NCI-H1417 treated with DMSO at 0.1 percent for 48 hours (cell line): ENCODE measurements at places on chromosomes 6 and 20.

DNA sequence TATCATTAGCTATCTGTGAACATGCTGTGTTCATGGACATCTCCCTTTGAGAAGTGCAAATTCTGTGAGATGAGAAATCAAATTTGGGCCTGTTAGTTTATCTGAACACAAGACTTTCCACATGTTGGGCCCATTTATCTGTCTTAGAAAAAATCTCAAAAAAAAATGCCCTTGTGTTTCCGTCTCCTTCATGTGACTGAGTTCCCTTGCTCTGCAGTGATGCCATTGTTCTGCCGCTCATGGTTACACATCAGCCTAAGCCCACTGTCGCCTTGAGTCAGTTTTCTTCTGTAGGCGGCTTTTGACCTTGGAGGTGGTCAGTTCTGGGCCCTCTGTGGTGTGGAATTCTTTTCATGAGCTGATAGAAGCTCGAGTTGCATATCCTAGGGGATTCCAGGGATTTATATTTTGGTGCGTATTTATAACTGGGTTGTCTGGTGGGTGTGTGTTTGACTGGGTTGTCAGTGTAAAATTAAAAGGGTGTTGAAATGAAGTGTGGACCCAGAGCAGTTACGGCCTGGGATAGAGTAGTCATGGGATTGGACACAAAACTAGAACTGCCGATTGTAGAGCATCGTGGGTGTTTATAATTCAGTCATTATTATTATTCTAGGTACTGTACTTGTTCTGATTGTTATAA lies 156.7 kb downstream of the JARID2 start:
- no peak for DNase-seq

GRCh38 chr20:53262365-53262764 lies 290.2 kb downstream of the TSHZ2 start:
- DNase-seq = no peak

DNA sequence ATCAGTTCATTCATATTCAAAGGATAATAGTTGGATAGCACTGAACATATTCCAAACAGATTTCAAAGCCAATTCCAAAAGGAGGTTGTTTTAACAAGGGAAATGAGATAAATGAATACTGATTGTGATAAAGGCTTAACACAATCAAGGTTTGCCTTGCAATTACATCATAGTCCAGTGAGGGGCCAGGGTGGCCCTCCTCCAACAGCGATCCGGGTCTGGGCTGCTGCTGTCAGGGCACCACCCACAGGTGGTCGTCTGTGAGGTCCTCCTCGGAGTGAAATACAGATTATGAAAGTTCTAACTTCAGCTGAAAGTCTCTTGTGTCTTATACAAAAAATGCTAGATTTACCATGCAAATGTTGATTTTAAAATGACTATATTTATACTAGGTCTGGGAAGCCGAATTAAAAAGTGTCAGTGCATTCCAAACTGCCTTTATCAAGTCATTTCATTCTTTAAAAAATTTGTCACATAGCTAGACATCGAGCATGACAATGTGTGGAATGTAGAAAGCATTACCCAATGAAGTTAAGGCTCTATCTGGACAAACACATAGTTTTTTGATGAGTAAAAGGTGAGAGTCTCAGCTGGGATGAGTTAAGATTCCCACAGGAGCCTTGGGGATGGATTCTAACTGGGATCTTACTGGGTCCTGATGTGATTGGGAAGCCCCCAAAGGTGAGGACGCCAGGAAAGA lies 65.9 kb upstream of the SLC22A23 start:
- no peak for DNase-seq

DNA sequence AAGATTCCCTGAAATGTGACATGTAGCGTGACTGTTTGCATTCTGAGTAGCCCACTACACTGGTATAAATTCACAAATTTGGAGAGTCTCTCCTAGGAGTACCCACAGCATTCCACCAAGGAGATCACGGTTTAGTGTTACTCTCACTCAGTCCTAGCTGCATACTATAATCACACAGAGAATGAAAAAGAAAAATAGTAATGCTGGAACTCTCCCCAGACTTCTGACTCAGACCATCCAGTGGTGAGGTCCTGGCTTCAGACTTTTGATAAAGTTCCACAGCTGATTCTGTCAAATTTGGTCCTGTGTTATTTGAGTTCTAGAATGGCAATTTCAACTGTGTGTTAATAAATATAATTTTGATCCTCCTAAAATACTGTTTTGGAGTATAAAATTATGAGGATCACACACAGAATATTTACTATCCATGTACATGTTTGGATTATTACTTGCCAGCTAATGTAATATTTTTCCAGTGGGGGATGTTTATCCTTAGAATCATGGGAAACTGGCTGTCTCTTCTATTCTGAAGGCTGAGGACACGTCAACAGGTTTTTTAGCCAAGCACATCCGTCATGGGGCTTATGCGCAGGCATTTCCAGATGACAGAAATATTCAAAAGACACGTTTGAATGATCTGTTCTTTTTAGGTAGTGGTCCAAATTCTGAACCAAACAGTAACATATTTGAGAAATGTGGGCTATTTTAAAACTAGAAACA lies 5.1 kb upstream of the KIAA0408 start:
- no peak for DNase-seq

DNA sequence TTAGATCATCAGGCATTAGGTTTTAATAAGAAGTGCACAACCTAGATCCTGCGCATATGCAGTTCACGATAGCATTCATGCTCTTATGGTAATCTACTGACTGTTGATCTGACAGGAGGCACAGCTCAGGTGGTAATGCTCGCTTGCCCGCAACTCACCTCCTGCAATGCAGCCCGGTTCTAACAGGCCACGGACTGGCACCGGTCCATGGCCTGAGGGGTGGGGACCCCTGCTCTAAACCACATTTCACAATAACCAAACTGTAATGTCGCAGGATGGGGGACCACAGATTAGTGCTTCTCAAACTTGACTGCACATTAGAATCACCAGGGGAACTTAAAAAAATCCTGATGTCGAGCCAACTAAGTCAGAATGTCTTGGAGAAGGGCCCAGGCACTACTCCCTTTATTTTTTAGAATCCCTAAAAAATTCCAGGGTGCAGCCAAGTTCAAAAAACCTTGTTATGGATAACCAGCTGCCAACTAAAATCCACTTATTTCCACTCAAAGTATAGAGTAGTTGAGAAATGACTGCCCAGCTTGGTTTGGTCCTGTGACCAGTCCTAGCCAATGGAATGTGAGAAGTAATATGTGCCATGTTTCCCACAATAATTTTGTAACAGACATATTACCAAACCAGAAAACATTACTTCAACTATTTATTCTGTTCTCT lies 3.1 kb downstream of the SHPRH start:
- no peak for DNase-seq

- no peak for DNase-seq
Measured at GRCh38 chr20:59673998-59674445, 69.7 kb downstream of the PHACTR3 start.

DNA sequence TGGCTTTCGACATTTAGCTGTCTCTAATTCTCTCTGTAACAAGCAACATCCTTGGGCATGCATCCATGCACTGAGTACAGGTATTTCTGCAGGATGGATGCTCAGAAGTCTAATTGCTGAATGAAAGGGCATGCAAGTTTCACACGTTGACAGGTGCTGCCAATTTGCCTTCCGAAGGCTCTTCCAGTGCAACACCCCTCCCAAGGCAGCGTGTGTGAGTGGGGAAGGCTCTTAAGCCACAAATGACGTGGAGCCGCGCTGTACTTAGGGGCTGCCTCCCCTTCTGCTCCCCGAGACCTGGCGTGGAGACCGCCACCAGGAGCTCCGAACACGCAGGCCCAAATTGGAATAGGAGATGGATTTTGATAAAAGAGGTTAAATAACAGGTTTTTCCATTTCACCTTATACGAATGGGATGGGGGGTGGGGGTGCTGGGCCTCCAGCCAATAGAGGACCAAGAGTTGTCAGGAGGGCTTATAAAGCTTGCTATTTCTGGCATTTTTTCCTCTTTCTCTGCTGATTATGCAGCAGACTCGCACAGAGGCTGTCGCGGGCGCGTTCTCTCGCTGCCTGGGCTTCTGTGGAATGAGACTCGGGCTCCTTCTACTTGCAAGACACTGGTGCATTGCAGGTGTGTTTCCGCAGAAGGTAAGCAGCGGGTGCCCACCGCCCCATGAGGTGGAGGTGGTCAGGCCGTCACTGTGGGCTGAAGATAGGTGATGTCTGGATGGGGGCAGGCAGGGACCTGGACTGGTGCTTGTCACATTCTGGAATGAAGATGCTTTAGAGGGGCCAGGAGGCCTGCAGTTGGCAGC lies 30.9 kb downstream of the TOX2 start:
- DNase-seq = no peak

- no peak for DNase-seq
Measured at GRCh38 chr6:85421972-85422371, 27.9 kb upstream of the NT5E start.

- no peak for DNase-seq
Measured at GRCh38 chr6:42117843-42118161, 24.6 kb downstream of the C6orf132 start.

- no peak for DNase-seq
Measured at GRCh38 chr6:147855803-147856482, 347.5 kb downstream of the SAMD5 start.

DNA sequence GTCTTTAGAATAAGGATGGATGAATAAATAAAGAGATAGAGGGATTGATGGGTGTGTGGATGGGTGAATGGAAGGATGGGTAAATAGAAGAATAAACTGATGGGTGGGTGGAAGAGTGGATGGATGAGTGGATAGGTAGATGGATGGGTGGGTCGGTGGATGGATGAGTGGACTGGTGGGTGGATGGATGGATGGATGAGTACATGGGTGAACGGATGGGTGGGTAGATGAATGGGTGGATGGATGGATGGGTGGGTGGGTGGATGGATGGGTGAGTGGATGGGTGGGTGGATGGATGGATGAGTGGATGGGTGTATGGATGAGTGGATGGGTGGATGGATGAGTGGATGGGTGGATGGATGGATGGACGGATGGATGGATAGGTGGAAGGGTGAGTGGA lies 65.7 kb upstream of the FOXC1 start:
- DNase-seq = no peak

- peak; percentile 22 for DNase-seq
Measured at GRCh38 chr20:20864351-20865096, 152.1 kb upstream of the RALGAPA2 start.

- no peak for DNase-seq
Measured at GRCh38 chr20:8647961-8648441, 420.9 kb upstream of the PLCB4 start.

DNA sequence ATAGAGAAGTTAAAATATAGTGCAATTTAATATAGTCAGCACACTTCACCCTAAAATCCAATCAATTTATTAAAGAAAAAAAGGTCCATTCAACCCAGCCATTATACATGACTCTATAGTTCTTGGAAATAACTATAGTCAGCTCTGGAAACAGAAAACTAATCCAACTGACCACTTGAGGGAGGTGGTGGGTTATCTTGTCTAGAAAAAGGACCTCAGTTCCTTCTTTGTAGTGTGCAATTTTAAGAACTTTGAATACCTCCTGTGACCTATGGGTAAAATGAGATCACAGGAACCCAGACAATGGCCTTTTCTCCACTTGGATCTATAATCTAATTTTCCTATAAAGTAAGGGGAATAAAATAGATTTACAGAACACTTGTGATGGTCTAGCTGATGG lies 163.6 kb upstream of the CENPW start:
- DNase-seq = no peak

GRCh38 chr20:33322456-33322855 lies 39.4 kb downstream of the BPIFB1 start:
- no peak for DNase-seq

- DNase-seq = no peak
Measured at GRCh38 chr6:4259391-4259790, 124.0 kb upstream of the ECI2 start.

DNA sequence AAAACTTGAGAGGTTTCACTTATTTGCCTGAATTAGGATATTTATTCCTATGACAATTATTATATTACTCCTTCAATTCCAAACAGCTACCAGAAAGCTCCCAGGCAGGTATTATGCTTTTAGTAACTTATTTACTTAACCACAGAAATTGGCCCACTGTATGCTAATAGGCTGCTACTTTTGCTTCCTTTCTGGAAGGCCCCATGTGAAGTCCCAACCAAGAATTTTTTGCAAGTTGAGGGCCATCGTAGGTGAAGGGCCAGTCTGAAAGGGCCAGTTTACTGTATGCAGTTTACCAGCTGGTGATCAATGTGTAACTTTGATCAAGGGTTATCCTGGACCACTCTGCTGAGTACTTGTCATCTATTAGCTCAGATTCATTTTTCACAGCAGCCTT lies 45.0 kb downstream of the EDN1 start:
- DNase-seq = no peak

GRCh38 chr20:46546298-46546697 lies 4.2 kb downstream of the OCSTAMP start:
- DNase-seq = no peak

GRCh38 chr6:67493682-67494081 lies 1141.4 kb upstream of the ADGRB3 start:
- DNase-seq = no peak

DNA sequence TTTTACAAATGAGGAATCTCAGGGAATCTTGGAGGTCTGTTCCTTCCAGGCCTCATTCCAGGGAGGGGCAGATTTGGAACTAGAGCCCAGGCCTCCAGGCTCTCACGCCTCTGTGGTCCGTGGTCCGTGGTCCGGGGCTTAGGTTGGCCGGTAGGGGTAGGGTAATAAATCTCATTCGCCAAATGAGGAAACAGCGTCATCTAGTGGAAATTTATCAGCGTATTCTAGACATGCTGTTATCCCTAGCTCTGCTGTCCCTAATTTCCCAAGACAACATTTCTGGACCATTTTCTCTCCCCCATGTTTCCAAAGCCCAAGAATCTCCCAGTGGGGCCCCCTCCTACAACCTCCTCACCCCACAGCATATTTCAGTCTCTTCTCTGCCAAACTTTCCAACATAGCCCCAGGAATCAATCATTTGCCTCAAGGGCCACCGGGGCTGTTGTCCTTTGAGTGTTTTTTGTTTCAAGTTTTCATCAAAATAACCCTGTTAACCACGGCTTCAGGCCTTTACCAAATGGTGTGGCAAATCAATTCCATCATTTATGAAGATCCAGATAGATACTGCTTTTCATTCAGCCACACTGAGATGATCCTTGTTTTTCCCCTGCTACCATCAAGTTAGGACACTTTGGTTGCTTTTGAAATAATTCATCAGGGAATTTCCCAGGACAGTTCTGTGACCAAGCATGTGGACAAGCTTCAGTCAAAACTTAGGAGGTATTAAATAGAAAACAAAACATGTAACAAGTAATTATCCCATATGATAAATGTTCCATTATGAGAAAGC lies 126.8 kb downstream of the ALDH8A1 start:
- DNase-seq = peak; percentile 27

DNA sequence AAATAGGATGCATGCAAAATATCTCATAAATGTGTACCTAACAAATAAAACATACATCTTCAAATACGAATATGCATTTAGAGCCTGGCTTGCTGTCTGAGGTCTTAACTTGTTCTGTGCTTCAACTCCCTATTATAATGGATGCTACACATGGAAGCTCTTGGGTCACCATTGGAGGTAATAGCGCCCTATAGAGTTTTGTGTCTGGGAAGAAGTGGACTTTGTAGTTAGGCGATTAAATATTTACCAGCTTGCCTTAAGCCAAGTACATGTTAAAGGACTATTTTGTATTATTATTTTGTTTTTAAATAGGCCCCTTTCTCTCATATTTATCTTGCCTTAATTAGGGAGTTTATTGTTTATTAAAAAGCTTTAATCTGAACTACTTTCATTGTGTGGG lies 107.4 kb downstream of the LAMA2 start:
- DNase-seq = no peak
